ENCODE measurements at places on chromosomes 13 and 19.

DNA sequence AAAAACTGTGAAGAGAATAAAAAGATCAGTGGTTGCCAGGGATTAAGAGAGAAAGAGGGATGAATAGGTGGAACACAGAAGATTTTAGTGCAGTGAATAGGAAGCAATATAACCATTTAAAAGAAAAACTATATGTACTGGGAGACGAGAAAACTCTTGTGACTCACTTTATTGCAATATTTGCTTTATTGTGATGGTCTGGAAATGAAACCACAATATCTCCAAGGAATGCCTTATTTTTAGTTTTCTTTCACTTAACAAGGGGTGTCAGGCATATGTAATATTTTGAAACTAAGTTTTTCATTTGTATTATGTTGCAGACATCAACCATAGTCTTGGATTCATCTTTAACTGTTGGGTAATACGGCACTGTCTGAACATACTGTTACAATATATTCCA, 1308.2 kb downstream of the PCDH9 start:
- DNase-seq = no peak

- DNase-seq = peak; percentile 73
Measured at GRCh38 chr19:37719111-37719926, at the start of gene ZNF607. Gene ZNF607, minus strand, starts transcription at chr19:37719761. Its CDS starts 8,143 bp downstream, at chr19:37711618.

DNA sequence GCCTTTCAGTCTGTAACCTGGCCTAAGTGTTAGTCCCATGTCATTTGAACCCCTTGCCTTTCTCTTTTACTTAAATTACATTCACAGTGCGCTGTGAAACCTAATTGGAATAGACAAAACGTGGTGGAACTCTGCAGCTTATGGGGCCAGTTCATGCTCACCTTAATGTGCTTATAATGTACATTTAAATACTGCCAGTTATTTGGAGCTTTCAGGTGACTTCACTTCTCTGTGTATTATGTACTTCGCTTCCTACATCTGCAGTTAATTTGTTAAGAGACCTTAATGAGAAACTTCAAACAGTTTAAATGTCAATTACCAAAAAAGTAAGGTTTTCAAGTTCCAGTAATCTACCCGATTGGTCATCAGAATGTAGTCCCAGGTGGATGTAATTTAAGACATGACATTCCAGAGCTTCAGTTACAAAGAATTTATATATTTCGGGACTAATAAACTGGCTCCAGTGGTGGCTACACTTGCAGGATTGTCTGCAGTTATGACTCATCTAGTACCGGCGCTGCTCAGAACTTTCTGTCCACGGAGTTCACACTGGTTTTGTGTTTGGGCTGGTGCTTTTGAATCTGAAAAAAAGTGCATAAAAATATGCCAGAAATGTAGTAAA, 125.3 kb downstream of the TM9SF2 start:
- no peak for DNase-seq

- DNase-seq = no peak
Measured at GRCh38 chr13:109012115-109012514, 382.7 kb downstream of the MYO16 start.

GRCh38 chr13:78742659-78743058, 83.7 kb upstream of the OBI1 start:
- DNase-seq = no peak

DNA sequence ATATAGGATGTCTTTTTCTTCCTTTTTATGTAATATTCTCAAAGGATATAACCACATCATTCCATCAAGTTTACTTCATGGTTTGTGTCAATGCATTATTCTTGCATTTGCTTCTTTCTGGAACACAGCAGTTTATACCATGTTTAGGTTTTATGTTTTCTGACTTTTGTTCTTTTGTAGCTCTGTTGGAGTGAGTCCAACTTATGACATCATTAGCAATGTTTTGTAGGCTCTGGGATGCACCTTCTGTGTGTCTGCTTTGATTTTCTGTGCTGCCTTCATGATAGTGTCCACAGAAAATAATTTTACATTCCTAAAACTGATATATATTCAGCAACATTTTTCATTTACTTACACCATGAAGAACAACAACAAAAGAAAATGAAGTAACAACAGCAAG, 68.9 kb downstream of the SHISA2 start:
- DNase-seq = no peak

- DNase-seq = no peak
Measured at GRCh38 chr13:108947551-108948030, 318.2 kb downstream of the MYO16 start.

- no peak for DNase-seq
Measured at GRCh38 chr19:40415768-40416167, 2.6 kb upstream of the PRX start.

DNA sequence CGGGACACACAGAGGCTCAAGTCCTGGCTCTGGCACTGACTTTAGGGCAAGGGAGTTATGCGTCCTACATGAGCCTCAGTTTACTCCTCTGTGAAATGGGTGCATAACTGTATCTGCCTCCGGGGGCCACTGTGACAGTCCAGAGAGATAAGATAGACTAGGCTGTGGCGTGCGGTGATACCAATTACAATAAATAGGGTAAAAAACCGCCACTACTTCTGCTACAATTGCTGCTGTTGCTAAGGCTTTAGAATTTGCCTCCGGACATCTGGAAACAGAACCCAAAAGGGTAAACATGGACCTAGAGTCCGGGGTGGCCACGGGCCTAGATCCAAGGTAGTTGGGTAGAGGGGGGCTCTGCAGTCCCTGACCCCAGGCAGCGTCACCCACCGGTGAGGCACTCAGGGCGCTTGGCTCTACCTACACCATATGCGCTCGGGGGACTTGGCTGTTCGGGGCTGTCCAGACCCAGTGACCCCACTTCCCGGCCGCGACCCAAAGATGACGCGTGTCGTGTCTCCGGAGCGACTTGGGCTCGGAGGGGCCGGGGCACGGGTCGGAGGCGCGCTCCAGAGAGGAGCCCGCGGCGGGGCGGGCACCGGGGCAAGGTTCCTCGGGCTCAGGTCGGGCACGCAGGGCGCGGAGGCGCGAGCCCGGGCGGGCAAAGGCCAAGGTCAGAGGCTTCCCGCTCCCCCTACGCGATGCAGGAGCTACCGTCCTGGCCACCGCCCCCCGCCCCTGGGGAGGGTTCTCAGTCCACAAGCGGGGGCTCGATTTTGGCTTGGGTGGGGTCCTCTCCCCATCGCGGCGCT, 1.1 kb downstream of the INSR start:
- DNase-seq = no peak

Data from stimulated activated CD4-positive, alpha-beta T cell treated with anti-CD3 and anti-CD28 coated beads, Interleukin-2, amount 100 ng/mL, for 4 hours (primary cell).